SIG-M5 (cell line): ENCODE measurements at places on chromosomes 12 and 14.

DNA sequence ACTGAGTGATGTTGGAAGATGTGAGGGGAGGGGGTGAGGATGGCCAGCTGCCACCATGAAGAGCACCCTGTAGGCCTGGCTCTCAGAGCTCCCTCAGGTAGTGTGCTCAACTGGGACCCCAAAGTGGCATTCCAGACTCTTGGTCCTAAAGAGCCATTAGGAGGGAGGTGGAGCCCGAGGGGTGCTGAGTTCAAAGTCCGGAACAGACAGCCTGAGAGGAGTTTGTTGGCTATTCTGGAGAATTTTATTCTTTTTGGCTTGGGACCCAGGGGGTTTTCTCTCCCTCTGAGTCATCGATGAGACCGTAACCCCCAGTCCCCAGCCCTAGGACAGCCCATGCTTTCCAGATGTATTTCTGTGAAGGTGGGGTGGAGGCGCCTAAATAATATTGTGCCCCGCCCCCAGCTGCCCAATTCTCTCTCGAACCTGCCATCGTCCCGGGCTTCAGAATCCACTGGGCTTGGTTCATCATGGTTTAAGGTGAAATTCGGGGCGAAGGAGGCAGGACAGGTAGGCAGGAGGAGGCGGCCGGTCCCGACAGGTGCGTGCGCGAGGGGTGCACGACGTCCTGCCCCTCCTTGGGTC lies 690 bp upstream of the RBP5 start:
- DNase-seq: no peak

- no peak for DNase-seq
Observed at GRCh38 chr12:97306147-97306546, 156.5 kb upstream of the RMST start.

- no peak for DNase-seq
Observed at GRCh38 chr14:54048736-54049135, 92.1 kb upstream of the BMP4 start.

GRCh38 chr12:29807129-29807528 lies 23.4 kb upstream of the TMTC1 start:
- DNase-seq: no peak

DNA sequence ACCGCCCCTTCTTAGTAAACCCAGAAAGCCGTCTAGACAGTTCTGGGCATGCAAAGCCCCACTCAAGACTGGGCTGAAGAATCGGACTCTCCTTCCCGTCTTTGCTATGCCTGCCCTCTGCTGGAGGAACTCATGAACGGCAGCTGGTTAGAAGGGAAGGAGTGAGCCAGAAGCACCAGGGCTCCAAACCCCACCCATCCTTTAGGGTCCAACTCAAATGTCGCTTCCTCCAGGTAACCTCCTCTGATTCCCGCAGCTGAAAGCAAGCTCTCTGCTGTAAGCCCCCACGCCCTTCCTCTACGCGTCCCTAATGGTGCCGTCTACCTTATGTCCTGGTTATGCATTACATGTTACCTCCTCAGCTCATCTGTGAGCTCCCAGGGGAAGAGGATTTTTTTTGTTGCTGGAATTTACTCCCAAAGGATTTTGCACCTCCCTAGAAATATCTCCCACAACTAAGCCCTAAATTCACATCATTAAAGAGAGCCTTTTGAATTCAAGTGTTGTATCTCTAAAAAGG lies 59.0 kb upstream of the SCN8A start:
- DNase-seq: no peak

- DNase-seq: no peak
Observed at GRCh38 chr14:48936849-48937248, 649.3 kb downstream of the RPS29 start.

DNA sequence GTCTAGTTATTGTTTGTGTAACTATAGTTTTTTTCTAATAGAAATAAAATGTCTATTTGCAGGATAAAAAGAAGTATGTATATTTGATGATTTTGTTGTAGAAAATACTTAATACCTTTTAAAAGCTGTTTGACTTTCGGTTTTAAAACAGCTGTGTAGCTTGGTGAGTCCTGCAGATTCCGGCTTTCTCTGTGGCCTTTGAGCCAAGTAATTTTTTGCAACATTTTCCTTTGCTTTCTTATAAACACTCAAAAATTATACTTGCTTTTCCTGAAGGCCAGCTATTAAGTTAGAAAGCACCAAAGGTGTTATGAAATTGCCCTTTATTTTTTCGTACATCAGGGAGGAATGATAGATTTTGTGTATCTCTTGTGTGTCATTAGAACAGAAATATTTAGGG lies 63.6 kb downstream of the CRADD start:
- DNase-seq: no peak

- no peak for DNase-seq
Observed at GRCh38 chr12:66003951-66004350, 126.6 kb downstream of the LLPH start.
